Fibroblast of skin of scalp (primary cell): ENCODE measurements at places on chromosomes 6 and 20.
A peak's percentile ranks its signal among the peaks of the same experiment; 100 is the strongest.

DNA sequence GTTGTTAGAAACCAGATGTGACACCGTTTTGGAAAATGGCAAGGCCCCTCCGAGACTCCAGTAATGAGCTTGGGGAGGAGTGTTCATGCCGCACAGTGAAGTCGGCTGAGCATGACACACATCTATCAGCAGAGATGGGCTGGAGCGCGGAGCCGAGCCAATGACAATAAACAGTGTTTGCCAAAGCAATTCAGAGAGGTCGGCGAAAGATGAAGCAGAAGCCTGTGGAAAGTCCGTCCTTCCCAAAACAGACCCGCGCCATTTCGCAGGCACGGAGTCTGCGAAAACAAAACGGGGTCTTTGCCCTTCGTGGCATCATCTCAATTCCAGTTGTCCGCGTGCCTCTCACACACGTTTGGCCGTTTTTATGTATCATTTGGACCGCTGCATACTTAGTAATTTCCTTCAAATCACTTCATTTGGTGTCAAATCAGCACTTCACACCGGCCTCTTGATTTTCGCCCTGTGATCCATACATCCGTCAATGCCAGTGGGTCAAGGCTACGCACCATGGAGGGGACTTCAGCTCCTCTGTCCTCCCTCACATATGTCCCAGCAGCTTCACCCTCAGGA, 71.3 kb downstream of the SULF2 start:
- DNase-seq: peak; percentile 29

DNA sequence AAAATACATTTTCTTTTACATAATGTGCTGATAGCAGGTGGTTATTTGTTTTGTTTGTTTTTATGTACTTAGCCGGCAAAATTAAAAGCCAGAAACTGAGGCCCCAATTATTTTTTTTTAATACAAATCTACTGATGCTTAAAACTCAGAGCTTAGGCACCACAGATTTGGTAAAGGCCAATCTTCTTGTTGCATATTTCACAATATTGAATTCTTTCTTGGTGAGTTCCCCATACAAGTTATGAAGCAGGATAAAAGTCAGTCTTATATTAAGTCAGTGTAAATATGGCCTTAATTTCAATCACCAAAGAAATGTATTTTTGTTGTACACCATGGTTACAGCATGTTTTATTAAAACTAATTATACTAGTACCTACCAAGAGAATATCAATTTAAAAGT, 16.3 kb upstream of the ZDHHC14 start:
- DNase-seq: no peak

DNA sequence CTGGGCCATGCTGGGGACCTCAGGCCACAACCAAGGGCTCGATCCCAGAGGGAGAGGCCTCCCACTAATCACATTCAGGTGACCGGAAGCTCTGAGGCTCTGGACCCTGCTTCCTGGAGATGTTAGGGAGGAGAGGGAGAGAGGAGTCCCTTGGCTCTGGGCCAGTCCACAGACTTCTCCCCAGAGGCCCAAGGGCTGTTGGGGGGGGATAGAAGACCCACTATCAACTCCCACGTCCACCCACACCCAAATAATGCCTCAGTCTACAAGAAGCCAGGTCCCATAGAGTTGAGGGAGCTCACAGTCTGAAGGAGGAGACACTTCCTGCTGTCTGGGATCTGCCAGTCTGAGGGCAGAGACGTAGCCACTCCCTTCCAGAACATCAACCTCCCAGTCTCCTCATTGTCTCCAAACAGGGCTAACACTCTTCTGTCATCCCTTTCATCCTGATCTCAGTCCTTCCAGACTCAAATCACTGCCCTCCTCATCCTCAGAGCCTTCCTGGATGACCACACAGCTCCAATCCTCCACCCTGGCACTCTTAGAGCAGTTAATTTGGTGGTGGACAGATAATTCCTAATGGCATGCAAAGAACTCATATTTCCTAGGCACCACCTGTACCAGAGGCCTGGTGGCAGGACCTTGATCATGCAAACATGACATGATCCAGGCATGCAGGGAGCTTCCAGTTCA, 69.9 kb downstream of the MRPL14 start:
- DNase-seq: peak; percentile 49

- peak; percentile 68 for DNase-seq
Measured at GRCh38 chr6:41767112-41767833, 12.4 kb downstream of the FRS3 start.

GRCh38 chr6:157259443-157259842, 63.9 kb downstream of the TMEM242 start:
- DNase-seq: no peak

GRCh38 chr6:159249128-159249527, 79.9 kb downstream of the FNDC1 start:
- DNase-seq: peak; percentile 47

- no peak for DNase-seq
Measured at GRCh38 chr6:128121190-128121589, 220.3 kb upstream of the THEMIS start.

- DNase-seq: no peak
Measured at GRCh38 chr6:43254846-43255245, 11.6 kb downstream of the TTBK1 start.

- peak; percentile 49 for DNase-seq
Measured at GRCh38 chr20:1375515-1375914, 17.3 kb downstream of the FKBP1A start.

GRCh38 chr6:116564311-116564710, 7.0 kb upstream of the RWDD1 start:
- peak; percentile 72 for DNase-seq

- DNase-seq: no peak
Measured at GRCh38 chr20:24771542-24772061, 177.5 kb upstream of the CST7 start.

GRCh38 chr6:4962905-4963304, 40.9 kb downstream of the RPP40 start:
- peak; percentile 40 for DNase-seq

GRCh38 chr6:142376800-142377496, 75.1 kb downstream of the ADGRG6 start:
- DNase-seq: no peak

- DNase-seq: no peak
Measured at GRCh38 chr20:1629321-1629720, 9.5 kb upstream of the SIRPB1 start.

GRCh38 chr20:12893653-12894052, 115.1 kb upstream of the SPTLC3 start:
- DNase-seq: no peak

DNA sequence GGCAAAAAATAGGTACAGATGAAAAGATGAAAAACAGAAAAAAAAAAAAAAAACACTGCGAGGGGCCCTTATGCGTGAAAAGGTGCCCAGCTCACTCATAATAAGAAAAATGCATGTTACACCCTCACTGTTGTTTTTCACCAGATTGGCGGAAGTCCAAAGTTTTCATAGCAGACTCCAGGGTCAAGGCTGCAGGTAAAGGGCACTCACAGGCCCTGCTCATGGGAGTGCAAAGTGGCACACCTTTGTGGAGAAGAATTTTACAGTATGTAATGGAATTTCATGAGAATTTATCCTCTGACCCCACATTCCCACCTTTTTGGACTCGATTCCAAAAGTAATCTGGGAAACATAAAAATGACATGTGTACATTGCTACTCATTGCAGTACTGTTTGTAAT, 108.2 kb downstream of the CDKAL1 start:
- DNase-seq: no peak

DNA sequence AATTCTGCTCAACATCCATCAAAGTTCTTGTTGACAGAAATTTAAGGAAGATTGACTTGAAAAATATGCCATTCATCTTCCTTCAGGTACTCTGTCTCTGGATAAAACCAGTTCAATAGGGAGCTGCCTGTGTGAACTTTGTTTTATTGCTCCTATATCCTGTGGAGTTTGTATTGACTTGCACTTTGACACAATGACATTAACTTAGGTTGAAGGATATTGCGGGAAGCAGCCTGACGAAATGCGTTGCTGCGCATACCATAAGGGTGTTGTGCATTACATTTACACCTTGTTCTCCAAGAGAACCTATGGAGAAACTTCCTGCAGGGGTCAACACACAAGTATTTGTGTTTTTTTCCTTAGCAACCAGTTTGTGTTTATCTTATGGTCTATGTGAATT, 185.4 kb upstream of the GRIK2 start:
- DNase-seq: no peak

DNA sequence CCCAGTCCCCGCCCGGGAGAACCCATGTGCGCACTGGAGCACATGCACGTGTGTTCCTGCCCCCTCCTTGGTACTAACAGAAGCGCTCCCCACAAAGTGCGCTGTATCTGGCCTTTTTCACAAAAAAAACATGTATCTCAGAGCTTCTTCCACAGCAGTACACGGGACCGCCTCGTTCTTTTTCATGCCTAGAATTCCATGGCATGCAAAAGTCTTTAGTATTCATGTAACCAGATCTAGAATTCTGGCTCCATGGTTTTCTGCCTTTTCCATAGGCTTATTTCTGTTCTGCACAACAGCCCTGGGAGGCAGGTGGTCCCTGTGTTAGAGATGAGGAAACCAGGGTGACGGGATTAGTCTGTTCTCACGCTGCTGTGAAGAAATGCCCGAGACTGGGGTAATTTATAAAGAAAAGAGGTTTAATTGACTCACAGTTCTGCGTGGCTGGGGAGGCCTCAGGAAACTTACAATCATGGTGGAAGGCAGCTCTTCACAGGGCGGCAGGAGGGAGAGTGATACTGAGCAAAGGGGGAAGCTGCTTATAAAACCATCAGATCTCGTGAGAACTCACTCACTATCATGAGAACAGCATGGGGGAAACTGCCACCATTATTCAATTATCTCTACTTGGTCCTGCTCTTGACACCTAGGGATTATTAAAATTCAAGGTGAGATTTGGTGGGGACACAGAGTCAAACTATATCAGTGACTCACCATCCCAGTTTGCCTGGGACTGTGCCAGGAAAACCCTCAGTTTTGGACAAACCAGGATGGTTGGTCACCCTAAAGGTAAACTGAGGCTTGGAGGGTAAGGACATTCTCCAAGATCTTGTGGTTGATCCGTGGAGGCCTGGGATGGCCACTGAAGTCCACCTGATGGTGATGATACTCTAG, 41.0 kb downstream of the C20orf203 start:
- DNase-seq: no peak

- DNase-seq: no peak
Measured at GRCh38 chr20:43669332-43669731, 2.4 kb downstream of the MYBL2 start.

DNA sequence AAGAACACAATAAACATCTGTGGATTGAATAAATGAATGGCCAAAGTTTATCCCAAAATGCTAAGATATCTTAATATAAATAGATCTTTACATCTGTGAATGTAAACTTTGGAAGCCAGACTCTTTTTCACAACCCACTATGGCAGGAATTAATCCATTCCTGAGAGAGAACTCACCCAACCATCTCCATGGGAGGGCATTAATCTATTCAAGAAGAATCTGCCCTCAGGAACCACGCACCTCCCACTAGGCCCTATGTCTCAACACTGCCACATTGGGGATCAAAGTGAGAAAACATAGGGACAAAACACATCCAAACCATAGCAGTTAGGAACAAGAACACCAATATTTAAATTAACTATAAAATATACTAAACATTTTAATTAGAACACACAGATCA, 3.4 kb downstream of the UBE3D start:
- peak; percentile 94 for DNase-seq

- DNase-seq: no peak
Measured at GRCh38 chr6:8000636-8001035, 63.6 kb downstream of the BLOC1S5 start.

DNA sequence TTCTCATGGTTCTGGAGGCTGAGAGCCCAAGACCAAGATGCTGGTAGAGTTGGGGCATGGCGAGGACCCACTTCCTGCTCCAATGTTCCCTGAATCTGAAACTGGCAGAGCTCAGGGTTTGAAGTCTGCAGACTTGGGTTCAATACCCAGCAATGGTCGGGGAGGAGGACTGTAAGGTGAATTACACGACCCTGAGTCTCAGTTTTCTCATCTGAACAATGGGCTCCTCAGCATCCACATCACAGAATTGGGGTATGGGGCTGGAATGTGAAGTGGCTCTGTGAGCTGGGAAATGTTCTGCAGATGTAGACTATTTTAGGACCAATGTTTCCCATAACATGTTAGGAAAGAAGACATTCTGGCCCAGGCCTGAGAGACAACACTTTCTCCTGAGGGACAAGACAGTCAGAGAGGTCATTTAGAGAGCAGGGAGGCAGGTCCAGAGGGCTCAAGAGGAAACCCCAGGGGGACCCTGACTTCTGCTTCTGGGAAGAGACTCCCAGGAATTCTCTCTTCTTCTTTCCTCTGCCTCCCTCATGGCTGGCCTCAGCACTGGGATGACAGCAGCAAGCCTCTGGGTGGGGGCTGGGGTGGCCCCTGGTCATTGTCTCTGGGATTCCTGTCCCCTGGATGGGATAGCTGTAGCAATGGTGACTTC, 141.3 kb upstream of the PMEPA1 start:
- peak; percentile 38 for DNase-seq

GRCh38 chr6:136408204-136408603, 118.6 kb upstream of the BCLAF1 start:
- DNase-seq: peak; percentile 39

GRCh38 chr20:3072530-3073250, 1.3 kb downstream of the OXT start:
- no peak for DNase-seq

- no peak for DNase-seq
Measured at GRCh38 chr6:6409397-6410030, 89.1 kb upstream of the F13A1 start.

GRCh38 chr6:74519163-74519562, 686.7 kb downstream of the COL12A1 start:
- peak; percentile 82 for DNase-seq

DNA sequence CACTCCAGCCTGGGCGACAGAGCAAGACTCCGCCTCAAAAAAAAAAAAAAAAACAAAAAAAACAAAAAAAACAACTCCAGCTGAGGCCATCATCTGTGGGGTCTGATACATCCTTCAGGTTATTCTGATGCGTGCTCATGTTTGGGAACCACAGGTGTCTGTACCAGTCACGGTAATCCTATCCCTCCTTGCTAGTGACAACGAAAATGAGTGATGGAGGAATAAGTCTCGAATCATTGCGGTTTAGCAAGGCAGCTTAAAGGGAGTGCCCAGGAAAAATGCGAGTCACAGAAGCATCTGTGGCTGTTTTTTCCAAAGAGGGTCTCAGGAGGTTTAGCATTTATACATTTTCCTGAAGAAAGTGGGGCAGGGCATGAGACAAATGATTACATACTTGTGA, 48.8 kb downstream of the MCUR1 start:
- peak; percentile 57 for DNase-seq

DNA sequence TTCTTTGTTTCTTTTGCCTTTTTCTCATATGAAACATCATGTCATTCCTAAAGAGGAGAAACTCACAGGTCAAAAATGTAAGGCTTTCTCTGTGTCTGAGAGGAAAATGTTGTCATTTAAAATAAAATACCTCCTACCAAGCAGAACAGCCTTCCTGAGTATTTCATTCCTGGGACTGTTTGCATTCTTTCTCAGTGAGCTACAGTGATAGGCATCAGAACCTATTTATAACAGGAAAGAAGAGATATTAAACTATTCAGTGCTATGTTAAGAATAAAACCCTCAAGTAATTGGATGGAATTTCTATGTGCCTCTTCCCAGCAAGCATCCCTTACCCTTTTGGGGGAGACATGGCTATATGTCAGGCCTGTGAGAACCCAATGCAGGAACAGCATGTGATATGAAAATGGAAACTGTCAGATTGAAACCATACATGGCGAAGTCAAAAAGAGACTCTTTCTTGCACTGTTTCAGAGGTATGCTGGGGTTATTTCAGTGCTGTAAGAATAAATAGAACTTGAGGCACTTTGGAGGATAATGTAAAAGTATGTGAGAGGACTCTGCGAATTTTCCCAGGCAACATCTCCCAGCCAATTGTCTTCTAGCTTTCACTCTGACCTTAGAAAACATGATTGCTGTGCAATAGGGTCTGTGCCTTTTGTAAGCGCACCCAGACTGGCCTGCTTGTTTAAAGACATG, 133.8 kb upstream of the CCN2 start:
- DNase-seq: peak; percentile 99

- peak; percentile 32 for DNase-seq
Measured at GRCh38 chr6:124795643-124796463, 166.4 kb upstream of the RNF217 start.
